ENCODE measurements at places on chromosomes 7 and 10.
A peak's percentile ranks its signal among the peaks of the same experiment; 100 is the strongest.

- DNase-seq: no peak
Observed at GRCh38 chr7:159192013-159192412, 47.3 kb upstream of the VIPR2 start.

GRCh38 chr7:109331423-109331822 lies 761.7 kb downstream of the DNAJB9 start:
- no peak for DNase-seq

GRCh38 chr7:69787736-69788431 lies 189.6 kb downstream of the AUTS2 start:
- no peak for DNase-seq

DNA sequence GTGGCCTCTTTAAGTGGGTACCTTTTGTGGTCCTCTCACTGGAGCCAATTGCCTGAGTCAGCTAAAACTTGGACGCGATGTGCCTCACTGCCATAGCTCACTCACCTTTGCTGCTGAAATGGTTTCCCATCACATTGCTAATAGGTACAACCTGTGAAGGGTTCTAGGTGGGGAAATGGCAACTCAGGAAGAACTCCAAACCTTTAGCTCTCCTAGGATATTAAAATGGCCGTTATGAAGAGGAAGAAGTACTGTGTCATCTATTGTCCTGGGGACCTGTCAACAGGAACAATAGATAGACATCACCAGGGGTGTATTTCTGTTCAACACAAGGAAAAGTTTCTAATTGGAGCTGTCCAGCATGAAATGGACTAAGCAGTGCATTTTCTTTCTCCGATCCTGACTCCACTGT lies 1.2 kb upstream of the ZNF655 start:
- DNase-seq: no peak

DNA sequence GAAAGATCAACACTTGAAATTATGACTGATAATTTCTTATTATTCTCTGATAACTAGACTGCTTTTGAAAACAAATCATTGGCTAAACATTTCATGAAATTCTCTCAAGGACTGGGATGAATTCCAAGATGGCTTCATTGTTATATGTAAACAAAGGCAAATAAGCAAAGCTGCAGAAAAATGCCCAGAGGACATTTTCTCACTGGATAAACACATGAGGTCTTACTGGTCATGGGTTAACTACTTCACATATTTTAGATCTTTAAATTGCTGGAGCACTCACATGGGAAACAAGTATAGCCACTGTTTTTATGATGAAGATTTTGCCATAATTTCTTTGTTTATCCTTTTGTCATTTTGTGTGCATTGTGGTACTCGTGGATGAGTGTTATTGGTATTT lies 239.1 kb downstream of the PHF14 start:
- no peak for DNase-seq

- no peak for DNase-seq
Observed at GRCh38 chr7:140415361-140415760, 11.5 kb downstream of the RAB19 start.

GRCh38 chr10:34498821-34499220 lies 316.3 kb downstream of the PARD3 start:
- no peak for DNase-seq

DNA sequence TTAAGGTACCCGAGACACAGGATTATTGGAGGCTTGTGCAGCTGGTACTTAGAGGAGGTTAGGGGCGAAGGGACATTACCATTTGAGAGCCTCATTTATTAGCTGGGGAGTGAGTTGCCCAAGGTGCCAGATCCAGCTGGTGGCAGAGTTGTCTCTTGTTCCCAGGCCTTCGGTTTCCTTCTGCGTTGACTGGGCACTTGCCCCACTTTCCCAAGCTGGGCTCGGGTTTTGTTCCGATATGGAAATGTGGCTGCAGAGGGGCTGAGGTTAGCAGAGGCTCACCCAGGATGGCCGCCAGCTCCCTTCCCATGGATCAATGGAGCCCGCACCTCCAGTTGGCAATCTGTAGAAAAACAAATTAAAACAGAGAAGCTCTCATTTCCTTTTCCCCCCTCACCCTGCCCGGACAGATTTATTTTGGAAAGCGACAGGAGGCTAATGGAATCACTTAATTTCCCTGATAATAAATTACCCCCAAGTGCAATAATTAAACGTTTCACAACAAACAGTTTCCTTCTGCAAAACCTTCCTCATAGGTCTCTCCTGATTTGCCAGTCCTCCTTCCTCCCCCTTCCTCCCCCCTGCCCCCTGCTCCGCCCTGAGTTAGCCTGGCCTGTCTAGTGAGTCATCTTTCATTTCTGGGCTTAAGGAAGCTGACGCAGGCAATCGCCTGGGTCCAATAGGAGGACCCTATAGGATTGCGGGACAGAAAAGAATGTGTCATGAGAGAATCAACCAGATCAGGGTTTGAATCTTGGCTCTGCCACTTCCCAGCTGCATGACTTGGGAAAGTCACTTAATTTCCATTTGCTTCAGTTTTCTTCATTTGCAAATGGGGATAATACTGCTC lies 51.7 kb downstream of the ADRA2A start:
- DNase-seq: peak; percentile 55

DNA sequence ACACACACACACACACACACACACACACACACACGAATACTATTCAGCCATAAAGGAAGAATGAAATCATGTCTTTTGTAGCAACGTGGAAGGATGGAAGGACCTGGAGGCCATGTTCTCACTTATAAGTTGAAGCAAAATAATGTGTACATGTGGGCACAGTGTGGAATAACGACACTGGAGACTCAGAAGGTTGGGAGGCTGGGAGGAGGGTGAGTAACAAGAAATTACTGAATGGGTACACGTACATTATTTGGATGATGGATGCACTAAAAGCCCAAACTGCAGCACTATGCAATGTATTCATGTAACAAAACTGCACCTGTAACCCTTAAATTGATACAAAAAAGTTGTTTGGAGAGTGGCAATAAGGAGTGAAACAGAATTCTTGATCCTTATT lies 32.1 kb downstream of the KMT2C start:
- DNase-seq: no peak

GRCh38 chr7:99380032-99380822 lies 5.7 kb downstream of the ARPC1B start:
- peak; percentile 70 for DNase-seq

- no peak for DNase-seq
Observed at GRCh38 chr10:73088304-73088703, 8.4 kb downstream of the P4HA1 start.

DNA sequence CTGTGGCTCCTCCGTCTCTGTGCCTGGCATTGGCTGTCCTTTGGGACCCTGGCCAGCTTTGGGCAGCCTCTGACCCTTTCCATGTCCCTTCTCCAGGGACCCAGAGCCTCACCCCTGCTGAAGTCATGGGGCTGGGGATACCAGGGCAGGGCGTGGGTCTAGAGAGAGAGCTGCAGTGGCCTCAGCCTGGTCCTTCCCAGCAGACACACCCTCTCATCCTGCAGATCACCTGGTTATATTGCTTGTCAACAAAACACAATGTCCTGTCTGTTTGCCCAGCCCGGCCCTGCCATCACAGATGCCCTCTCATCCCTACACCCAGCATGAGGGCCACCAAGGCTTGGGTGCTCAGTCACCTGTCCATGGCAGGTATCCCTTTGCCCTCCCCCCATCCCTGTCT lies 1.8 kb downstream of the MUC17 start:
- DNase-seq: no peak

- peak; percentile 79 for DNase-seq
Observed at GRCh38 chr10:624605-625332, 64.7 kb downstream of the DIP2C start.

All from adrenal gland (tissue), 19 donors.